Glutamatergic neuron (in vitro differentiated cells): ENCODE measurements at places on chromosomes 7 and 10.

GRCh38 chr7:138527746-138528223, 67.7 kb downstream of the TRIM24 start:
- H3K36me3 ChIP-seq, result peaks cover 20% of the 10 kb centered on the region
- H3K27ac ChIP-seq, result peak overlapping the region; percentile 57
- no peaks in the 10 kb centered on the region for H3K4me1 ChIP-seq
- H3K4me3 ChIP-seq, result no peak overlapping the region

DNA sequence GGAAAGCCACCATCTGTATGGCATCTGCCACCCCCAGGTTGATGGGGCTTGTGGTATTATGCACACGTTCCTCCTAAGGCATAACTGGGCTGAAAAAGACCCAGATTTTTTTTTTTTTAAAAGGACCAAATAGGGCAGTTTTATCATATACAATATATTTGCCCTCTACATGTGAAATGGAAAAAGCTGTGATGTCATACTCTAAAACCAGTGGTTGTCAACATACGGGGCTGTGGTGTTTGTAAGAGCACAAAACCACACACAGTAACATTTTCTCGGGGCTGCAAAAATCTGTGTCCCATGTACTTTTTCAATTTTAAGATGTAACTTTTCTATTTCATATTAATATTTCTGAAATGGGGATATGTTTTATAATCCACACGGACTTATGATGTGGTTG, 34.9 kb downstream of the FAM171A1 start:
- H3K27ac ChIP-seq, result peak overlapping the region; percentile 87
- peaks cover 47% of the 10 kb centered on the region for H3K4me1 ChIP-seq
- no peak for DNase-seq
- H3K4me3 ChIP-seq, result peak overlapping the region; percentile 13
- no peaks in the 10 kb centered on the region for H3K36me3 ChIP-seq
- H3K27me3 ChIP-seq, result peaks cover 4% of the 10 kb centered on the region

GRCh38 chr7:83153419-83153818, 9.3 kb downstream of the PCLO start:
- H3K27ac ChIP-seq, result peak overlapping the region; percentile 73
- H3K4me3 ChIP-seq, result peak overlapping the region; percentile 0
- H3K4me1 ChIP-seq, result peaks cover 19% of the 10 kb centered on the region

DNA sequence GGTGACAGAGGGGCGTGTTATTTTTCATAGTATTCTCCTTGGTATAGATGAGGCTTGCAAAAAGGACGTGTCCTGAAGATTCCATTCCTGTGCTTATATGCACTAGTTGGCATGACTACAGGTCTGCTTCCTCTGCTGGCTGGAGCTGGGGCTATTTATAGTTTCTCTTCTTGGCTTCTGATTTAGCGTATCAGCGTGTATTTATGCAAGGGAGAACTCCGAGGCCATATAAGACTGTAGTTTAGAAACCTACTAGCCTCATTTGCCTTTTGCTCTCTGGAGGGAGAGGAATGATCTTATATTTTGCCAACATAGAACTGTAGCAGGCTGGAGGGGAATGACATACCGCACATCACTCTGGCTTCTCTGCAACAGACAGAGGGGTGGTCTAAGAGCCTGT, 39.7 kb downstream of the CACNB2 start:
- no peaks in the 10 kb centered on the region for H3K27me3 ChIP-seq
- no peaks in the 10 kb centered on the region for H3K4me1 ChIP-seq
- no peak for DNase-seq
- no peak overlapping the region for H3K4me3 ChIP-seq
- H3K36me3 ChIP-seq, result no peaks in the 10 kb centered on the region

DNA sequence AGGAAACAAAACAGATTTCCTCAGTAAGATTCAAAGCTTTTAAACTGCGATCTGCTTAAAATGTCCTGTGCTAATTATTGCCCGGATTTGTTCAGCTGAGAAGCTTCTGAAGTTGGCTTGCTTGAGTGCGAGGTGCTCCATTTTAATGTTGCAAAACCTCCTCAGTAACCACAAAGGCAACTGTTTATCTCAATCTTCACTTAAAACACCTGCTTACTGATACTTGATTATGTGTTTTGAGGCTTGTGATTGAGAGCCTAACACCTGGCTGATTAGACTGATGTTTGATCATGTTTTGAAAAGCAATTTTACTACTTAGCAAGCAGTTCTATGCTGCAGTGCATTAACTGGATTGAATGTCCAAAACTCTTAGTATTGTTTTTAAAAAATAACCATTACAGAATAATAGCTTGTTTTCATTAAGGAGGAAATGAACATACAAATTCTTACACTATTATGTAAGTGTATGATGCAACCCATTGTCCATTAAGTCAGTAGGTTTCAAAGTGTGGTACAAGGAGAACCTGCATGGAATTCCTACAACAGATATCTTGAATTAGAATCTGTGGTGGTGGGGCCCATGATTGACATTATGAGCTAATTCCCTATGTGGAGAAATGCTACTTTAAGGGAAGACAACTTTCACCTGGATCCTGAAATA, 96.9 kb upstream of the FAM180A start:
- no peak overlapping the region for H3K27ac ChIP-seq
- no peak for DNase-seq
- H3K4me3 ChIP-seq, result no peak overlapping the region
- H3K36me3 ChIP-seq, result no peaks in the 10 kb centered on the region
- H3K27me3 ChIP-seq, result no peaks in the 10 kb centered on the region
- H3K4me1 ChIP-seq, result peaks cover 3% of the 10 kb centered on the region

DNA sequence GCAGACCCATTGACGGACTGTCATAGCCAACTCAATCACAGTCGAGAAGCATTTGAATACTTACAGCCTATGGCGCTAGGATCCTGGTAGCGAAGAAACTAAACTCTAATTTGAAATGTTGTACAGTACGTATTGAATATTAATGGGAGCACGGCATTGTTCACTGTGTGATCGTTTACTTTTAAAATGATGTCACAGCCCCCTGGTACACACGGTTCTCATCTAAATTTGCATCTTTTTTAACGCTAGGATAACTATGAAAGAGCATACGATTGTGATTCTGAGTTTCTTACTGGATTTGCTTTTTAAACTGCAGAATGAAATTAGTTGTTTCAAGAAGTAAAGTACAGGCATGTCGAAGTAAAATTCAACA, 895 bp upstream of the NAPEPLD start:
- peak overlapping the region; percentile 90 for H3K4me3 ChIP-seq
- H3K27ac ChIP-seq, result peak overlapping the region; percentile 95
- H3K27me3 ChIP-seq, result peaks cover 4% of the 10 kb centered on the region
- DNase-seq, result no peak

- no peak for DNase-seq
- no peaks in the 10 kb centered on the region for H3K27me3 ChIP-seq
- H3K36me3 ChIP-seq, result no peaks in the 10 kb centered on the region
- H3K4me1 ChIP-seq, result peaks cover 9% of the 10 kb centered on the region
These were observed 408.4 kb downstream of the PARD3 start for GRCh38 chr10:34406463-34407323.

DNA sequence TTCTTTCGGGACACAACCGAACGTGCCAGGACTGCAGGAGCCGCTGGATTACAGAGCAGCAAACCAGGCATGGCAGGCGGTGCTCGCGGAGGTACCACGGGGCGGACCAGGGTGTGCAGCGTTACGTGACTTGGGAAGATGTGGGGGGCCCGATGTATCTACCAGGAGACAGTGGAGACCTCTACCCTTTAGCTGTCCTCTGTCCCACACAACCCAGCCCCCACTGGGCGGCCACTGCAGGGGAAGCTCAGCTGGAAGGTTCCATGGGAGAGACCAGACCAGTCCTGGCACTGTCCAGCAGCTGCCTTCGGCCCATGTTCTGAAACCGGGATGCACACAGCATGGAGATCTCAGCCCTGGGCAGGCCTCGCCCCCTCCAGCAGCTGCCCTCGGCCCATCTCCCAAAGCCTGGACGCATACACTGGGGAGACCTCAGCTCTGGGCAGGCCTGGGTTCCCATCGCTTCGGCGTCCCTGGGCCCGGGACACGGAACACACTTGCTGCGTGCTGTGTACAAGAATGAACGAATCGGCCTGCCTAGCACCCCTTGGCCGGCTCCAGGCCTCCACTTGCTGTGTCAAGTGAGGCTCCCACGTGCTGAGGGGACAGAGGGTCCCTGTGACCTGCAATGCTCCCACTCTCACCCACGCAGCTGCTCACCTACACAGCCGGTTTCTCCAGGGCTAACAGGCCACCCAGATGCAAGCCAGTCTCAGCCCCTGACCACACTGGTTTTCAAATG, 177.4 kb downstream of the ELFN1 start:
- H3K27ac ChIP-seq, result no peak overlapping the region
- peak; percentile 14 for DNase-seq
- H3K4me3 ChIP-seq, result no peak overlapping the region
- peaks cover 26% of the 10 kb centered on the region for H3K4me1 ChIP-seq

DNA sequence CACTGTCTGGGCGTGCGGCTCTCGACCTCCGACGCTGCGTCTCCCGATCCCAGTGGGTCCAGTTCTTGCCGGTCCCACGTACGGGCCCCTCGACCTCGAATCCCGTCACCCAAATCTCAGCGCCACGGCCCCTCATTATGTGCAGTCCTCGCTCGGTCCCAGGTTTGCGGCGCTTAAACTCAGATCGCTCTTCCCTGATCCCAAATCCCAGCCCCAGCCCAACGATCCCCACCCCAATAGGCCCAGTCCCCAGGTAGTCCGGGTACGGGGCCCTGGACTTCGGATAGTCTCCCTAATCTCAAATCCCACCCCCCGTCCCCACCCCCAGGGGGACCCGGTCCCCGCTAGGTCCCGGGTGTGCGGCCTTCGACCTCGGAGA, 666 bp downstream of the HNRNPF start:
- peaks cover 4% of the 10 kb centered on the region for H3K27me3 ChIP-seq
- H3K4me1 ChIP-seq, result peaks cover 6% of the 10 kb centered on the region
- H3K4me3 ChIP-seq, result peak overlapping the region; percentile 91
- DNase-seq, result peak; percentile 21

DNA sequence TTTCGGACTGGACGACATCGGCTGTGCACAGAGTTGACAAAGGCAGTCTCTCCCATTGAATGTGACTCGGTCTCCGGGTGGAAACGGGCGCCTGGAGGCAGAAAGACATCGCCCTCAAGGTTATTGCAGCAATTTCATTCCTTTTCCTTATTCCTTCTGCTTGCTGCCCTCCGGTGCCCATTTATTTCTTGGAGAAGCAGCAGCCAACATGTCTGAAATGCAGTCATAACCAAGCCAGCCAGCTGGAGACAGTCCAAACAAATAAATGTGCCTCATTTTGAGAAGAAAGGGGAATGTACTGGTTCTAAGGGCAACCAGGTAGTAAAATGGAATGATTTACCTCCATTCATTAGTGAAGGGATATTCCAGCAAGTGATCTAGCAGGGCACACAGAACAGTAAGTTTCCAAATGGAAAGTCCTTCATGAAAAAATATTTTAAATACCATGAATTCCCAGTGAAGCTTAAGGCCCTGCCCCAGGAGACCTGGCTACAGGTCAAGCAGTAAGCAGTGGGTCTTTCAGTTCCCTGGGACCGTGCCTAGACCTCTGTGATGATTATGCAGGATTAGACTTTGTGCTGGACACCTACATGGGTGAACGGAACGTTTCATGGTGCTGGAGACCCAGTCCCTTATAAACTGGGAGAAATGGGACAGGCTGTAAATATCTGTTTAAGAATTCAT, 86.6 kb downstream of the ABLIM1 start:
- H3K36me3 ChIP-seq, result no peaks in the 10 kb centered on the region
- H3K4me3 ChIP-seq, result no peak overlapping the region
- DNase-seq, result no peak
